ENCODE measurements at places on chromosomes 3 and 15.
A peak's percentile ranks its signal among the peaks of the same experiment; 100 is the strongest.

DNA sequence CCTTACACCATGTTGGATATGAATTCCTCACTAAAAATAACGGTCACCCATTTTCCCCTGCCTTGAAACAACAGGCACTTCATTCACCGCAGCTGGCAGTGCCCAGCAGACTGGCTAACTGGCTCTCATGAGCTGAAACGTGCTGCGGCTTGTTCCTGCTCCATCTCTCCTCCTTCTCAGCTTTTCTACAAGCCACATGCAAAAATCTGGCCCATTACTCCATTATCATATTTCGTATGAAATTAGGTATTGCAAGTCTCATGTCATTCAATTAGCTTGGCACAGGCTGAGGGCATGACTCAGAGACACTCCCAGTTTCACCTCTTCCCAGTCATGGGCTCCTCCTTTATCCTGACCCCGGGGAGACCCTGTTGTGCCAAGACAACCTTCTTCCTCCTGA lies 60.0 kb downstream of the MAGEF1 start:
- DNase-seq, result no peak

GRCh38 chr3:143478115-143478693 lies 358.6 kb downstream of the CHST2 start:
- DNase-seq, result no peak

GRCh38 chr15:41637086-41637485 lies 23.1 kb upstream of the MGA start:
- no peak for DNase-seq

DNA sequence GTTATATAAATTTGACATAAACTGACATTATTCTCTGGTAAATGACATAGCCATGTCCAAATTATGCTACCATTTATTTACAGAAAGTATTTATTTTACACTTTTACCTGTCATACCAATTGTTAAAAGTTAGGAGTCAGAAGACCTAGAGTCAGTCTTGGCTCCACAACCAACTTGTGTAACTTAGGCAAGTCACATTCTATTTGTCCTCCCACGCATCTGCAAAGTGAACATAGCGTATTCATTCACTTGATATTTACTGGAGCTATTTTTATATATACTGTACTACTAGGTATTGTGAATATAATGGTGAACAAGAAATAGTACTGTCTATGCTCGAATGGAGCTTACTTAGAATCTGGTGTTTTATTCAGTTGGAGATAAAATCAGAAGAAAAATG lies 78.7 kb downstream of the ZNF280D start:
- DNase-seq, result no peak

- DNase-seq, result no peak
Measured at GRCh38 chr15:45274636-45275380, 22.8 kb downstream of the SLC28A2 start.

DNA sequence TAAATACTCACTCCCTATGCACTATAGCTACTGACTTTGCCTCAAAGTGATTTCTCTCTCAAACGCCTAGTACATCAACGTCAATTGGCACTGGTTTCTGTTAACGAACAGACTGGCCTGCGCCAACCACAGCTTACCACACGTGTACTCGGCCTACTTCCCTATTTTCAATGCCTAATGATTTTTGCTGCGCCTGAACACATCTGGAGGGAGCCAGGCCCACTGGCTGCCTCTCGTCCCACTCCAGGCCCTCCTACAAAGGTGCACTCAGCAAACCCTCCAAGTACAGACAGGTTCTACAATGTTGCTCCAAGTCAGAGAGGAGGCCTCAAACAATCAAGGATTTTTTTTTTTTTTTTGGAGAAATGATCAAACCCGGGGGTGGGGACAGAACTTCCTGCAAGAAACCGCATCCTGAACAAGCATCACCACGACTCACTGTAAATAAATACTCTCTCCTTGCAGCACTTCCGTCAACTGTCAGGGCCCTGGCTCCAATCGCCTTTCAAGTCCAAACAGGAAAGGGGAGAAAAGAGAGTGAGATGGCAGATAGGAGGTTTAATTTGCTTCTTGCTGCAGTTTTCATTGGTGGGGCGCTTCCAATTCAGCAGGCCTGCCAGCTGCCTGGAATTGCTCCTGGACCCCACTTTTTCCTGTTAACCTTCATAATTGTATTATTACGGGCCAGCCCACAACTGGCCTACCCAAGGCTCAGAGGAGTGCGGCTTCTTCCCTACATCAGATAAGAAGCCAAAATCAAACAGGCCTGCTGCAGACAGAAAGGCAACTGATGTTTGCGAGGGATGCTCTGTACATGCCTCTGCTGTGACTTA lies 139.3 kb downstream of the FOXP1 start:
- no peak for DNase-seq

- DNase-seq, result no peak
Measured at GRCh38 chr3:64890006-64890405, 202.2 kb upstream of the ADAMTS9 start.

- no peak for DNase-seq
Measured at GRCh38 chr15:85178308-85178707, 196.7 kb downstream of the PDE8A start.

- DNase-seq, result no peak
Measured at GRCh38 chr3:65146179-65146578, 458.4 kb upstream of the ADAMTS9 start.

DNA sequence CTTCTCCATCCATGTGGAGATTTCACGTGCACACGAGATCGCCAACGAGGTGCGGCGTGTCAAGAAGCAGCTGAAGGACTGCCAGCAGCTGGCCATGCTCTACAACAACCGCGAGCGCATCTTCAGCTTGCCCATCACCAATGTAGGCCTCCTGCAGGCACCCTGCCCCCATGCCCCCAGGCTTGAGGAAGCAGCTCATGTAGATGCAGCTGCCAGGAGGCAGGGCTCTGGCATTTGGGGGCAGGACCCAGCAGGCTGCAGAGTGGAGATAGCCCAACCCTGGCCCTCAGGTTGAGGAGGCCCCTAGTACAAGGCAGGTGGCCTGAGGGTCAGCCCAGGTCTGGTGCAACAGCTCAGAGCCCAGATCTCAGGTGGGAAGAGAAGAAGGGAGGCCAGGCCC lies 36.4 kb downstream of the DNAH1 start:
- DNase-seq, result no peak

DNA sequence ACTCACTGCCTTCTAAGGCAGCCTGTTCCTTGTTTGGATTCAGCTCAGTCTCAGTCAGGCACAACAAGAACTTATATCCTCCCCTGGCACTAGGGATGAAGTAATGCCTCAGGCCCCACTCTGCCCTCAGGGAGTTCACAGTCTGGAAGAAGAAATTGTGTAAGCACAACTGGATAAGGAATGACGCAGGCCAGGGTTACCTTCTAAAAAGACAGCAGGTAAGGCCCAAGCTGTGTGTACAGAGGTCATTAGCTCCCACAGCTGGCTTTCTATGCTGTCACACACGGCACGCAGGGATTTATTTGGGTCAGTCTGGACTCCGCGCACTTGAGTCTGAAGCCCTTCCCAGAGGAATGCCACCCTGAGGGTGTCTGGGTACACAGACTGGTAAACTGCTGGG lies 82.9 kb downstream of the IQSEC1 start:
- no peak for DNase-seq

DNA sequence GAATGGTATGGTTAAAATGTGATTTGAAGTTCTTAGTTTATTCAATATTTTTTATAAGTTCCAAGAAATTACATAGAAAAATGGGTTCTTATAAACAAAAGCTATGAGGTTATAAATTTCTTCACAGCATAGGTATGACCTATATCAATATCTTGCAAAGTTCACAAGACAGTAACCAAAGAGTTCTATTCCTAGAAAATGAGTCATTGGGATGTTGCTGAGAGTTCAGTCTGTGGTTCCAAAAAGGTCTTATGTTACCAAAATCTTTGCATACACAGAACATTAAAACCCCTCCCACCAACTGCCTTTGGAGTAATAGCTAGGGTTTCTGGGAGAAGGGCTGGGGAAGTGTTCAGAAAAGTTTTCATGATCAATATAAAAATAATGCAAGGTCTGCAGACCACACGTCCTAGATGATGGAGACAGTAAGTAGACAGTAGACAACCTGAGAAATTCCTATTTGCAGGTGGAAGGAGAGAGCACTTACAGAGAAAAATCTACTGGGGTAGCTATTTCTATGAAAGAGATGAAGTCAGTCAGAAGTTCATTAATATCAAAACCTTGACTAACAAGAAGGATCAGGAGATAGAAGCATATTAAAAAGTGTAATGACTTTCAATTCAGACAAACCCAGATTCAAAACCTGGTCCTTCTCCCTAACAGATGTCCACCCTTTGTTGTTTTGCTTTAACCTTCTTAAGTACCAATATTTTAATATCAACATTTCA lies 279.3 kb downstream of the KCNH8 start:
- no peak for DNase-seq

GRCh38 chr3:184409331-184409926 lies 29.6 kb downstream of the CHRD start:
- no peak for DNase-seq

DNA sequence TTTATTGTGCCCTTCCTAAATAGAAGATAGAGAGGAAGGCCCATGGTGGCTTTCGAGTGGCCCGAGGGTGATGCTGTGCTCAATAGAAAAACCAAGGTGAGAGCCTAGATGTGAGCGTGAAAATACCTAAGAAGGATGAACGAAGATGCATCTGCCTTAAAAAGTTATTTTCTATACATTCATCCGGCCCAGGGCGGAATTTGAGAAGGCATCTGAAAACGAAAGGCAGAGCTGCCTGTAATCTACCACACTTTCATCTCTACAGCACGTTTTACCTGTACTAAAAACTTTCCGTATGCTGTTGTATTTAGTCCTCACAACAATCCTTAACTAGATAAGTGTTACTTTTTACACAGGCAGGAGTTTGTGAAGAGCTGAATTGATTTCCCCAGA lies 1.4 kb downstream of the DUT start:
- DNase-seq, result no peak

DNA sequence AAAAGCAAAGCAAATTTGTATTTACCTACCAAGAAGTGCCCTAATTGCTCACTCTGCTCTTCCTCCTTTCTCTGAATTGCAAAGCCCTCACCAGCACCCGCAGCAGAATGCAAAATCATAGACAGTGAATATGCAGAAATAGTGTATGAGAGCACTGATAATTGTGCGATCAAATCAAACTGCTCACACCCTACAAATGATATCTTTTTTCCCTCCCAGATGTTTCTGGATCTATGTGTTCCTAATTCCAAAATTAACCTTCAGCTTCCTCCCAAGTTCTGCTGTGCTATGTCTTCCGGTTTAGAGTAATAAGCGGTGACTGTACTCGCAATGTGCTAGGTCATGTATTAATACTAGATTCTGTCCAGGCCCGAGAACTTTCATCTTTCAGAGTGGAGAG lies 3.4 kb downstream of the GHSR start:
- DNase-seq, result no peak

- DNase-seq, result no peak
Measured at GRCh38 chr3:153001210-153002078, 160.6 kb upstream of the RAP2B start.

DNA sequence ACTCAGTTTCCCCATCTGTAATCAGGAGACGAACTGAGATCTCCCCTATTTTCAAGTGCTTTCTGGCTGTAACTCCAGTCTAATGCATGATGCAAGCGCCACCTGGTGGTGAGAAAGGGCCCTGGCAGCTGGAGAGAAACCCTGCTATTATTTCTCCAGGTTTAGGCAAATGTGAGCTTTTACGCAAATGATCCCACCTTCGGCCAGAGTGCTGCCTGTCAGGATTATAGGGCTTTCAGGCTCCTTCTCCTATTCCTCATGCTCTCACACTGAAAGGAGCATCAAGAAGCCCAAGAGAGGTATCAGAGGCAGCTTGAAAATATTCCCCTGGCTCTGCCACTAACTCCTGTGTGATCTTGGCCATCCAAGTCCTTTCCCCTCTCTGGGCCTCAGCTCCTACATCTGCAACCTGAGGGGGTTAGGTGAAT lies 93.9 kb upstream of the RASGRF1 start:
- DNase-seq, result peak; percentile 86

- no peak for DNase-seq
Measured at GRCh38 chr15:29438703-29439055, 169.1 kb upstream of the NSMCE3 start.

GRCh38 chr3:113133140-113133539 lies 78.2 kb upstream of the BOC start:
- no peak for DNase-seq

GRCh38 chr3:5220193-5220592 lies 32.7 kb downstream of the EDEM1 start:
- no peak for DNase-seq

DNA sequence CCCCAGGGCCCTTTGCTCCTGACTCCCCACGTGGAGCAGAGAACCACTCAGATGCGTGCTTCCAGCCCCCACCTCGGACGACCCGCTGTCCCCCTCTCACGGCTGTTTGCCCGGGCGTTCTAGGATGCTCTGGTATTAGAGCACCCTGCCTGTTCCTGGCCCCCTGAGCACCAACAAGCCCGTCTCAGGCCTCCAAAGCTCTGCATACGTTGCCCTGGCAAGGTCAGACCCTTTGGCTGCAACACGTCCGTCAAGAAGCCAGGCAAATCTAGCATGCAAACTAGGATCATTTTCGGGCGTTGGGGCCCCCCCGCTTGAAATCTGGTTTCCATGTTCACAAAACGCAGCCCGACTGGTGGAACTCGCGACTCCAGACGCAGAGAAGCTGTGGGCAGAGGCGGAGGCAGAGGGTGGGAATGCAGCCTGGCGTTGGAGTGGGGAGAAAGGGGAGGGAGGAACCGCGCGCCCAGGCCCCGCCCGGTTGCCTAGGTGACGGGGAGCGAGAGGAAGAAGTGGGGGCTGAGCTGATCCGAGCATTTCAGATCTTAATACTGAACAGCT lies 86.2 kb upstream of the PIAS1 start:
- peak; percentile 73 for DNase-seq

GRCh38 chr3:2934541-2934940 lies 175.6 kb downstream of the IL5RA start:
- DNase-seq, result no peak

- DNase-seq, result no peak
Measured at GRCh38 chr15:51878446-51879386, 49.3 kb downstream of the TMOD3 start.

DNA sequence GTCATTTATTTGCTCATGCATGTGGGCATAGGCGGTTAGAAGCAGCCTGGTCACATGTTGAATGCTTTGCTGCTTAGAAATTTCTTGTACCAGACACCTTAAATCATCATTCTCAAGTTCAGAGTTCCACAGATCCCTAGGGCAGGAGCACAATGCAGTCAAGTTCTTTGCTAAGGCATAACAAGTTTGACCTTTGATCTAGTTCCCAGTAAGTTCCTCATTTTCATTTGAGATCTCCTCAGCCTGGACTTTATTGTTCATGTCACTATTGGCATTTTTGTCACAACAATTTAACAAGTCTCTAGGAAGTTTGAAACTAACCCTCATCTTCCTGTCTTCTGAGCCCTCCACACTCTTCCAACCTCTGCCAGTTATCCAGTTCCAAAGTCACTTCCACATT lies 22.8 kb downstream of the HGD start:
- no peak for DNase-seq

- DNase-seq, result no peak
Measured at GRCh38 chr15:57146506-57147201, 228.2 kb downstream of the TCF12 start.

DNA sequence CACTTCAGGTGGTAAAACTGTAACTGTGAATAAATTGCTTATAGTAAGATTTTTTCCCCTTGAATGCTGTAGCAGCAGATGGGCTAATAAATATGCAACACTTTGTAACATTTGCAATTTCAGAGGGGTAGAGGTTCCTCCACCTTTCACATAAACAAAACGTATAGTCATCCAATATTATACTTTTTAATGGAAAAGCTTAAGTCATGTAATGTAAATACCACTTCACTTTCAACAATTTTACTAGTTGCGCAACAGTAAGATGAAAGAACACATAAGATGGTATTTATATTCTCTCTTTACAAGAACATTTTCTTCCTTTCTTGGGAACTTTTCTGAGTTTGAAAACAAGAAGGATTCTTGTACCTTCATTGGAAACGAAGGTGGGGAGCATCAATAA lies 56.6 kb upstream of the FAM3D start:
- no peak for DNase-seq
